ENCODE measurements at places on chromosomes 13 and 19. TPM values are rescaled to one million over a fixed set of nuclear protein-coding genes. Genes with fewer than 3 reads are reported as not detected.
A peak's percentile ranks its signal among the peaks of the same experiment; 100 is the strongest.

DNA sequence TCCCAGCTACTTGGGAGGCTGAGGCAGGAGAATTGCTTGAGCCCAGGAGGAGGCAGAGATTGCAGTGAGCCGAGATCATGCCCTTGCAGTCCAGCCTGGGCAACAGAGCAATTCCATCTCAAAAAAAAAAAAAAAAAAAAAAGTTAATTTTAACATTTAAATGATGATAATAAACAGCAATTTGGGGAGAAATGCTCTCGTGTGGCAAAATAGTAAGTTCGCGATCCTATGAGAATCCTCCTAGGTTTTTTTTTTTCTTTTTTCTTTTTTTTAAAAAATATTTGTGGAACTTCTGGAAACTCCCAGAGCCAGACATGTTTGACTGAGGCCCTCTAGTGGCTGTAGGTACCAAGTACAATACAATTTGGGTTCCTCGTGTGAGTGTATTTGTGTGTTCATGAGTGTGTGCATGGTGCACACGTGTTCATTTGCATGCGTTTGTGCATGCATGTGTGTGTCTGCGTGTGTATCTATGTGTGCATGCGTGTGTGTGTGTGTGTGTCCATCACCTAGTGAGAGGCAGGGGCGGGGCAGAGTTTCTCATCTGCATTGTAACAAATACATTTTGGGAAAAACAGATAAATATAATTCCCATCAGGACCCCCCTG is 31.2 kb downstream of the TMPRSS9 start:
- peak; percentile 20 for DNase-seq
- peaks cover 4% of the 10 kb centered on the region for H3K27me3 ChIP-seq
- H3K36me3 ChIP-seq = no peaks in the 10 kb centered on the region
- peaks cover 7% of the 10 kb centered on the region for H3K4me1 ChIP-seq
- H3K4me3 ChIP-seq = no peak overlapping the region

Gene KMT2B
- 58.4 TPM for total RNA-seq

Gene SLC25A41
- 0.32 TPM for total RNA-seq

GRCh38 chr13:46660416-46660815 is 107.4 kb downstream of the LRCH1 start:
- no peaks in the 10 kb centered on the region for H3K27me3 ChIP-seq
- H3K36me3 ChIP-seq = peaks cover 8% of the 10 kb centered on the region
- no peak overlapping the region for H3K4me3 ChIP-seq
- H3K27ac ChIP-seq = no peak overlapping the region

GRCh38 chr13:88643233-88643632 is 972.1 kb downstream of the SLITRK5 start:
- DNase-seq = no peak
- no peaks in the 10 kb centered on the region for H3K36me3 ChIP-seq
- H3K27me3 ChIP-seq = no peaks in the 10 kb centered on the region
- no peaks in the 10 kb centered on the region for H3K4me1 ChIP-seq
- H3K27ac ChIP-seq = no peak overlapping the region

DNA sequence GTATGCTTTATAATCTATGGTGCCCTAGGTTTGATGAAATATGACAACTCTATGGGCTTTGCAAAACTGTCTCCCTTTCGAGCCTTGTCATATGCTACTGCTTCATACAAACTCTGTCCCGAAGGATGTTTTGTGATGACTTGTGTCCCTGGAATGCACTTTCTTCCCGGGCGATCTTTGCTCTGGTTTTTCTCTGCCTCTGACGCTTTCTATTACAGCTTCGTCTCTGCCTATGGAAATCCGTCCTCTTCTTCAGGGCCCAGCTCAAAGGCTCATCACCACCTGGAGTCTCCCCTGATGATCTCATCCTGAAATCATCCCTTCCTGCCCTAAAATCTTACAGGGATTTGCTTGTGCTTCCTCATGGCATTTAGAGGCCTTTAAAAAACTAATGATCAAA is 191.5 kb upstream of the KL start:
- no peaks in the 10 kb centered on the region for H3K4me1 ChIP-seq
- H3K4me3 ChIP-seq = no peak overlapping the region
- no peak overlapping the region for H3K27ac ChIP-seq
- H3K27me3 ChIP-seq = peaks cover 6% of the 10 kb centered on the region
- H3K36me3 ChIP-seq = no peaks in the 10 kb centered on the region
- no peak for DNase-seq

DNA sequence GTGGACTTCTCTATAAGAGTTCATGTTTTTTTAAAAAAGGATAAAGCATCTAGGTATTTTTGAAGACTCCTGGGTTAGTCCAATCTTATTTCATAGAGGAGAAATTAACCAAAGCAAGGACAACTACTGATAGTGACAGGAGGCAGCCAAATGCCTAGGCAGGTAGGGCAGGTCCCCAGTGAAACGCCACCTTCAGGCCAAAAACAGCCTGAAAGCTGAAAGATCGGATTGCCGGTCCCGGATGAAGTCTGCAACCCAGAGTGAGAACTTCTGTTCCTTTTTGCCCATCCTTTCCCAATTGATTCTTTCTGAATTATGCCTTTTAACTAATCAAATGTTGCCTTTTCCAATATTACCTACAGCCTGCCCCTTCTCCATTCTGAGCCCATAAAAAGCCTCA is 6.1 kb upstream of the GGACT start:
- no peak for DNase-seq
- no peak overlapping the region for H3K27ac ChIP-seq
- H3K4me1 ChIP-seq = peaks cover 6% of the 10 kb centered on the region

Gene ANGPTL4
- total RNA-seq = 7.4 TPM

Gene PPP1R13L
- total RNA-seq = 16.6 TPM

- no peaks in the 10 kb centered on the region for H3K27me3 ChIP-seq
- H3K4me3 ChIP-seq = no peak overlapping the region
- H3K27ac ChIP-seq = no peak overlapping the region
- DNase-seq = no peak
- no peaks in the 10 kb centered on the region for H3K4me1 ChIP-seq
Observed at GRCh38 chr13:74336546-74336945, 202.3 kb upstream of the KLF12 start.

DNA sequence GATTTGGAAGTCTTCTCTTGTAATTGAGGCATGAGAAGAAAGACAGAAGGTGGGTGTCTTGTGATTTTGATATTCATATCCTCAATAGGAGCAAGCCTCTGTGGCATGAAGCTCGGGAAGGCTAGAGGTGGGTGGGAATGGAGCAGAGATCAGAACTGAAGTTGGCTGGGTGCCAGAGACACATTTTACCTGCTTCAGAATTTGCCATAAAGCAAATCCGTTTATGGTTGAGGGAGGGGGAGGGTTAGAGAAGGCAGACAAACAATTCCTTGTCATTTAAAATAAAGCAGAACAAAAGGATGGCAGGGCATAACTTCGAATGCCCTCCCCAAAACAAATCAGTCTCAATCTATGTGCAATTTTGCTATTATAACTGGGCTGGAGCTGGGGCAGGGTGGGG is 305.9 kb downstream of the KLF5 start:
- no peak overlapping the region for H3K4me3 ChIP-seq
- DNase-seq = no peak
- no peaks in the 10 kb centered on the region for H3K36me3 ChIP-seq
- H3K27ac ChIP-seq = no peak overlapping the region
- no peaks in the 10 kb centered on the region for H3K4me1 ChIP-seq

- peaks cover 65% of the 10 kb centered on the region for H3K27me3 ChIP-seq
- DNase-seq = no peak
Observed at GRCh38 chr13:23570921-23571315, 706 bp downstream of the TNFRSF19 start.

DNA sequence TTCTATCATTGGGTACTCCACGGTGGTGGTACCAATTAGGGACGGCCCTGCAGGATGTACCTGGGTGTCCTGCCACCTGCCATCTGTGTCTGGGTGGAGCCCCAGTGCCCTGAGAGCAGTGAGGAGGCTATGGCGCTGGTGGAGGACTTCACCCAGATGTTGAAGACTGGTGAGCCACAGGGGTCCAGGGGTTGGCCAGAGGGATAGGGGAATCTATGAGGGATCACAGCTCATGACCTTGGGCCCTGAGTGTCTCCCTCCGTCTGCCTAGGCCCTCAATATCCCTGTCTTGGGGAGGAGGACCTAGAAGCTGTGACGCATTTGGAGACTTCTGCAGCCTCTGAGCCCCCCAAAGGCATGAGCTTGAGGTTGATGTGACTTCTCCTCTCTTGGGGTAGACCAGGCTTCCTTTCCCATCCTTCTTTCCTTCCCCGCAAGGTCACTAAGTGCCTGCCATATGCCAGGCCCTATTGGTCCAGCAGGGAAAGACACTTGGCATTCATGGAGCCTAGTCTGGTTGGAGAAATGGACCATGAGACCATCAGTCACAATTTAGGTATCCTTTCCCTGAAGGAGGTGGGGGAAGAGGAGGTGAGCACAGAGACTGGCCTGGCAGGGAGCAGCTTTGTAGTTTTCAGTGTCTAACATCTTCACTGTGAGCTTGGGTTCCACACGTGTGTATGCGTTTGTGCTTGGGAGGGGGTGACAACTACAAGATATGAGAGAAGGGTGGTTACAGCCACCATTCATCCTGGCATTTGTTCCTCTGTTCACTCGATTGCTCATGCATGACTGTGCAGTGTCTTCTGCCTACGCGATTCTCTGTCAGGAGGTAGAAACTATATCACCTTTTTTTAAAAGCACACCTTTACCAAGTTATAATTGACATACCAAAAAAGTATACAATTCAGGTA is 5.1 kb upstream of the MZF1 start:
- peaks cover 32% of the 10 kb centered on the region for H3K4me1 ChIP-seq
- H3K4me3 ChIP-seq = no peak overlapping the region
- H3K27me3 ChIP-seq = no peaks in the 10 kb centered on the region
- peak overlapping the region; percentile 24 for H3K27ac ChIP-seq
- peaks cover 15% of the 10 kb centered on the region for H3K36me3 ChIP-seq
- DNase-seq = peak; percentile 8

Gene COL5A3
- 0.87 TPM for total RNA-seq

DNA sequence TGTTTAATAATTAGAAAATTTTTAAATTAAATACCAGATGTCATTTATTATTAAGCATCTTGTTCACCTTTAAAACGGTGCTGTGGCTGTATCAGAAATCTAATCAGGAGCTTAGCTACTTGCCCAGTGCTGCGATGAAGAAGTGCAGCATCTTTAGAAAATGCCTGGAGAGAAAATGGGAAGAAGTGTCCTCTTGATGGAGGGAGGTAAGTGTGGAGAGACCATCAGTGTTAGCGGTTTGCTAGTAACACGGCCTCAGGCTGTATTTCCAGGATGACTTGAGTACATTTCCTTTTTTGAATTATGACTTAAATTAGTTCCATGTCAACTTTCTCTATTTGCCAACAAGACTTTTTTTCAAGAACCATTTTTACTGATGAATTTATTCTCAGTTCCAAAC is 74.1 kb downstream of the SHISA2 start:
- H3K4me1 ChIP-seq = peaks cover 17% of the 10 kb centered on the region
- H3K4me3 ChIP-seq = no peak overlapping the region
- H3K36me3 ChIP-seq = no peaks in the 10 kb centered on the region
- DNase-seq = no peak
- H3K27me3 ChIP-seq = peaks cover 2% of the 10 kb centered on the region

Gene KIR2DL3
- total RNA-seq = not detected

DNA sequence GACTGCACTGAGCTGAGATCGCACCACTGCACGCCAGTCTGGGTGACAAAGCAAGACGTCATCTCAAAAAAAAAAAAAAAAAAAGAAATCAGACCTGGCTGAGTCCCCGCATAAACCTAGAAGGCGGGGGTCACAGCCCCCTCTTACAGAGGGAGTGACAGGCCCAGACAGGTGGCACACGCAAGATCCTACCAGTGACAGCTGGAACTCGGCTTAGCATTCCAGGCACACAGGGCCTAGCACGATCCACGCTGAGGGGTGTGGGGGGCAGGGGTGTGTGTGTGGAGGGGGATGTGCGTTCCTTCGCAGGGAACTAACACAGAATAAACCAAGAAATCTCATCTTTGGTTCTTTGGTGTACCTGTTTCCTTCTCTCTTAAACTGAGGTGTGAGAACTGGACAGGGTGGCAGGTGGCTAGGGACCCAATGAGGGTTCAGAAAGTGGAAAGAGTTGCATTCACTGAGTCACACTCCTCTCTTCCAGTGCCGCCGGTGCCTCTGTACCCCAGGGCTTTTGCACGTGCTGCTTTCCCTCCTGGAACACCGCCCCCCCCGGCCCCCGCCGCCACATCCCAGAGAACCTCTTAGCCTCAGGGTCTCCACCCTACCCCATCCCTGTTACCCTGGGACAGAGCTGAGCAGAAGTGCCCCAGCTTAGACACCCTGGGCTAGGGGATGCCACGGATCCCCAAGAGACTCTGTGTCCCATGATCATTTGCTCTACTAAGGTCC is 5.0 kb downstream of the SGTA start:
- H3K36me3 ChIP-seq = peaks cover 34% of the 10 kb centered on the region
- no peak overlapping the region for H3K4me3 ChIP-seq
- no peak overlapping the region for H3K27ac ChIP-seq

GRCh38 chr19:640161-640558 is 481 bp downstream of the FGF22 start:
- no peaks in the 10 kb centered on the region for H3K27me3 ChIP-seq
- H3K27ac ChIP-seq = no peak overlapping the region
- H3K36me3 ChIP-seq = peaks cover 4% of the 10 kb centered on the region
- DNase-seq = no peak

Gene CD70
- 85.5 TPM for total RNA-seq

DNA sequence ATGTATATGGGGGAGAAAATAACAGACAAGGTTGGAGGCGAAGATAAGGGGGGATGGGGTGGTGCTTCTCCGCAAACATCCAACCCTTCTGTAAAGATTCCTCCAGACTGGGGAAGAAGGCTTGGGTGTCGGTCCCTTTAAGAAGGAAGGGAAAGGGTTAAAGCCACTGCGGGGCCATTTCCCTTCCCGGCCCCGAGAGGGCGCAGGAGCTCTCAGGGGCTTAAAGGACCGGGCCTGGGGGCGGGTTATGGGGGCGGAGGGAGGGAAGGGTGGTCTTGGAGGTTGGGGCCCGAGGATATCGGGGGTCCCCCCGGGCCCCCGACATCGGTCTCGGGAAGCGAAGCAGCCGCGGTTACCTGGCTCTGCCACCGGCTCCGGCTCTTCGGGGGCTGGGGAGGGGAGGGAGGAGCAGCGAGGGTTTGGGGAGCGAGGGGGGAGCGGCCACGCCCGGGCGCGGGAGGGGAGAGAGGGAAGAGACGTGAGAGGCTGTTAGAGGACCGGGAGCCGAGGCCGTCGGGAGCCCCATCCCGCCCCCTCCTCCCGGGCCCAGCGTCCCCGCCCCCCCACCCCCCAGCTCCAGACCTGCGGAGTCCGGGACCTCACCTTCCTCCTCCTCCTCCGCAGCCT is 2.8 kb downstream of the TNNT1 start:
- no peak overlapping the region for H3K27ac ChIP-seq
- no peaks in the 10 kb centered on the region for H3K36me3 ChIP-seq
- peaks cover 1% of the 10 kb centered on the region for H3K4me1 ChIP-seq
- no peak overlapping the region for H3K4me3 ChIP-seq
- H3K27me3 ChIP-seq = peaks cover 36% of the 10 kb centered on the region
- DNase-seq = no peak

GRCh38 chr13:40622761-40623160 is 43.7 kb downstream of the FOXO1 start:
- H3K4me3 ChIP-seq = no peak overlapping the region
- no peak for DNase-seq
- H3K27ac ChIP-seq = no peak overlapping the region
- no peaks in the 10 kb centered on the region for H3K27me3 ChIP-seq

Gene ZNF792
- 9.9 TPM for total RNA-seq
